ENCODE measurements at places on chromosomes 7 and 10.

- no peak for DNase-seq
These were observed 116.4 kb downstream of the ITGB8 start for GRCh38 chr7:20447021-20447650.

GRCh38 chr10:12262278-12262981, 66.4 kb downstream of the CDC123 start:
- no peak for DNase-seq

DNA sequence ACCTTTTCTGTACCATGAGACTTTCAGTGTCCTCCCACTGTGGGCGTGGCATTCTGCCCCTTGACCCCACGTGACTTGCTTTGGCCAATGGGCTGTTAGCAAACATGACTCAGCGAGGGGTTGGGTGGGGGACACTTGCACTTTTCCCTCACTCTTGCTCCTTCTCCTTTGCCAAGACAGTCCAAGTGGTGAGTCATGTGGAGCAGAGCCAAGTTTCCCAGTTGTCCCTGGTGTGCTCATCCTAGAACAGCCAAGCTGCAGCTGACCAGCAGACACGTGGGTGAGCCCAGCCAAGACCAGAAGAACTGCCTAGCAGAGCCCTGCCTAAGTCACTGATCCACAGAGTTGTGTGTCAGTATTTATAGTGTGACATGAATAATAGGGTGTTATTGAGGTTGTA, 82.8 kb upstream of the CPXM2 start:
- DNase-seq, result no peak

DNA sequence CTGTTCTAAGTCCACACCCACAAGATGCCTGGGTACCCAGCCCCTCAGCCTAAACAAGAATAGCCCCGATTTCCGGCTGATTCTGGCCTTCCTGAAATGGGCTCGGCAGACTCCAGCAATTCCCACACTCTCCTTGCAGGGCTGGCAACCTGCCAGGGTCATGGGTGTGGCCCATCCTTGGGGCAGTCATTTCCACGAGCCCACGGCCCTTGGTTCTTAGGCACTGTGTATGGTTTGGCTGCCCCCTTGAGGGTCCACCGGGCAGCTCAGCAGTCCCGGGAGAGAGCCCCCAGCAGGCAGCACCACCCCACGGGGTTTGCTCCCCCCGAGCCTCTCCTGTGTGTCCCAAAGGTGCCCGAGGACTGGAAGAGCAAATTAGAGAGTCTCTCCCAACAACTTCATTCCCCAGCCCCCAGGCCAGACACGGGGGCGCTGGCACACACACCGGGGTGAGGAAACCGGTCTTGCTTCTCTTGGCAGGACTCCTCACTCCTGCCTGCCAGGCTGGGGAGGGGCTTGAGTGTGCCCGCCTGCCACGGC, 142.2 kb downstream of the EMX2 start:
- no peak for DNase-seq
